ENCODE measurements at places on chromosomes 4 and X.

DNA sequence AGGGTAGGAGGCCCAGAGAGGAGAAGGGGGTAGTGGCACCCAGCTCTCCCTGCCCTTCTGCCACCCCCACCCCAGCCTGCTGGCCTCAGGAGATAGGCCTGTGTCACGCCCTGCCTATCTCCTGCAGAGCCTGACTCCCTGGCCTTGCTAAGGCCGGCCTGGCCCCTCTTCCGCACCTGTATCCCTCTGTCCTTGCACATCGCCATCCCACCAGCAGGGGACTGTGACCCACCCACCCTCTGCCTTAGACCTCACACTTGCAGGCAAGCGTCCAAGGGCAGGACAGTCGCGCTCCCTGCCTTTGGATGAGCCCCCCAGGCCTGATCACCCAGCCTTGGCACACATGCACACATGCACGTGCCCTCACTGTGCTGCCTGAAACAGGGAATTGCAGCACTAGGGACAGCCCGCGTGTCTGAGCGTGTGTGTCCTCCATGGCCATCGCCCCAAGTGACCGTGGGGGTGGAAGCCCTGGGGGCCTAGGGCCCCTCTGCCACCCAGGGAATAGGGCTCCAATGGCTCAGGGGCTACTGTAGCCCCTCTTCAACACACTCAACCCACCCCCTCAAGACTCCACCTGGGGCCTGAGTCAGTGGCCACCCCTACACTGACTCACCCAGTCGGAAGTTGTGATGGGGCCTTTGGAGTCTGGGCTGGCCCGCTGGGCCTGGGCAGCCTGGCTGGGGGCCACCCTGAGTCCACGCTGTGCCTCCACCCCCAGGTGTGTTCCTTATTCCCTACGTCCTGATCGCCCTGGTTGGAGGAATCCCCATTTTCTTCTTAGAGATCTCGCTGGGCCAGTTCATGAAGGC, 2.1 kb downstream of the SLC6A8 start:
- no peak for DNase-seq

- no peak for DNase-seq
Observed at GRCh38 chr4:22988526-22988925, 295.8 kb downstream of the GBA3 start.

DNA sequence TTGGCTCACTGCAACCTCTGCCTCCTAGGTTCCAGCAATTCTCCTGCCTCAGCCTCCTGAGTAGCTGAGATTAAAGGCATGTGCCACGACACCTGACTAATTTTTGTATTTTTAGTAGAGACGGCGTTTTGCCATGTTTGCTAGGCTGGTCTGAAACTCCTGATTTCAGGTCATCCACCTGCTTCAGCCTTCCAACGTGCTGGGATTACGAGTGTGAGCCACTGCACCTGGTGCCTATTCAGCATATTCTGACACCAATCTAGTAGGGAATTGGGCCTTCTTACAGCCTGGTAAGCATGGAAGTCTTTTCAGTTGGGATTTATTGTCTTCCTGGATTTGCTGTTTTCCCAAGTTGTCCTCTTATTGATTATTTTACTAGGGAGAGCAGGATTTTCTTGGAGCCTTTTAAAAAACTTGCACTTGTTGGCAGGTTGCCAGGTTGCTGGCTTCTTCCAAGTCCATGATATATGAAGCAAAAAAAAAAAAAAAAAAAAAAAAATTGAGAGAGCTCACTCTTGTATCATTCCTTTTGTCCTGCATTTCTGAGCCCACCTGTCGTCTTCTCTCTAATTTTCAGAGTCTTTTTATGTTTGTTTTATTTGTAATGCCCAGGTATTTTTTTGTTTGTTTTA, 43.7 kb downstream of the TMPRSS11E start:
- no peak for DNase-seq

- no peak for DNase-seq
Observed at GRCh38 chr4:108168160-108168670, 517 bp downstream of the LEF1 start.

GRCh38 chrX:24833695-24834094, 140.0 kb downstream of the POLA1 start:
- DNase-seq: no peak

GRCh38 chrX:153405426-153405825, 4.3 kb upstream of the PNMA6E start:
- DNase-seq: no peak

GRCh38 chrX:42832764-42833549, 55.0 kb upstream of the PPP1R2C start:
- no peak for DNase-seq
